Stimulated activated CD4-positive, alpha-beta T cell treated with anti-CD3 and anti-CD28 coated beads, Interleukin-1b, Interleukin-23, amount 100 ng/mL, for 1 hour (primary cell): ENCODE measurements at places on chromosomes 1 and 21.

GRCh38 chr21:33894736-33895288 is 20.8 kb downstream of the ATP5PO start:
- DNase-seq = peak; percentile 39

- no peak for DNase-seq
These were observed 71.3 kb downstream of the RPE65 start for GRCh38 chr1:68378296-68379084.

GRCh38 chr1:190963321-190963720 is 485.7 kb upstream of the BRINP3 start:
- DNase-seq = no peak

DNA sequence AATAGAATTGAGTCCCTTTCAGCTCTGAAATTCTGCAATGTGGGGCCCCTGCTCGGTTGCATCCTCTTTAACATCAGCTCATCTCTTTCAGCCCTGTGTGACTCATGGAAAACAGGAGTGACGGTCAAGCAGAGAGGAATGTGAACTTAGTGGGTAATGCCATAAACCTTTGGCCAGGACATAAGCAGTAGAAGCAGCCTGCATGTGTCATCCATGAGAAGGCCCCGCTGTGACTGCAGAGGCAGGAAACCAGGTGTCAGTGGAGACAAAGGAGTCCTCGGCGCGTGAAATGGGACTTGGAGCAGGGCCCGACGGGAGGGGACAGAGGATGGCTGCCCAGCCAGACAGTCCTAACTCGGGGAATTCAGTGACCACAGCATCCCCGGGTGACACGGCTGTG is 21.1 kb upstream of the EPHB2 start:
- DNase-seq = no peak

DNA sequence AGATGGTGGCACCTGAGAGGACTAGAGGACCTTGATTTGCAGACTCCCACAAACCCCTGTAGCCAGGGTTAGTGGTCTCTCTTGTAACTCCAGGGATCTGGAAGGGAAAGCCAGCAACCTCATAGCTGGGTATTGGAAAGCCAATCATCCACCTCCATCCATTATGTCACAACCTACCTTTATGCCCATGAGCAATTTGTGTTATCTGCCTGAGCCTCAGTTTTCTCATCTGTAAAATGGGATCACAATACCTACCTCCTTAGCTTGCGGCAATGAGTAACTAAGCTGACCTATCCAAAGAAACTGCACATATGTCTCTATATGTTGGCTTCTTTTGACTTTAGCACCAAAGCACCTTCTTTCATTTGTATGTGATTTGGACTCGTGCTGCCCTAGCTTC is 14.5 kb downstream of the DLGAP3 start:
- no peak for DNase-seq

- DNase-seq = no peak
These were observed 5.5 kb downstream of the RNF223 start for GRCh38 chr1:1068517-1069055.

GRCh38 chr1:95716097-95716496 is 482.1 kb downstream of the RWDD3 start:
- no peak for DNase-seq

GRCh38 chr1:25524568-25525360 is 18.6 kb upstream of the LDLRAP1 start:
- no peak for DNase-seq

DNA sequence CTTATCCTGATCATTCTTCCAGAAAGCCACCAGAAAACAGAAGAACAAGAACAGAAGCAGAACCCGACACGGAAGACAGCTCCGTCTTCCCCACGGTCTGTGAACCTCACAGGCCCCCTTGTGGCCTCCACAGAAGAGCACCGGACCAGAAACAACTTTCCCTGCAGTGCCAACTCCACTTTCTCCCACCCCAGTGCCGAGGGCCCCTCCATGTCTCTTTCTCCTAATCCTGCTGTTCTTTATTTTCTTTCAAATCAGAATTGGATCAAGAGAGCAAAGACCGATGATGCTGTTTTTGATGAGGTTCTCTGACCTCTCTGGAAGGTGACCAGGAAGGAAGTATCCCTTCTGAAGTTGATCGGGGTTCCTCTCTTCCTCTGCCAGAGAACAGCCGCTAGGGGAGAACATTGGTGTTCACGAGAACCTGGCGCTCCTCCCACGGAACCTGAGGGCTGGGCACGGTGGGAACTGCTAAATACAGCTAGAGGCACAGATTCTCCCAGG is 58.9 kb upstream of the CTTNBP2NL start:
- DNase-seq = no peak

DNA sequence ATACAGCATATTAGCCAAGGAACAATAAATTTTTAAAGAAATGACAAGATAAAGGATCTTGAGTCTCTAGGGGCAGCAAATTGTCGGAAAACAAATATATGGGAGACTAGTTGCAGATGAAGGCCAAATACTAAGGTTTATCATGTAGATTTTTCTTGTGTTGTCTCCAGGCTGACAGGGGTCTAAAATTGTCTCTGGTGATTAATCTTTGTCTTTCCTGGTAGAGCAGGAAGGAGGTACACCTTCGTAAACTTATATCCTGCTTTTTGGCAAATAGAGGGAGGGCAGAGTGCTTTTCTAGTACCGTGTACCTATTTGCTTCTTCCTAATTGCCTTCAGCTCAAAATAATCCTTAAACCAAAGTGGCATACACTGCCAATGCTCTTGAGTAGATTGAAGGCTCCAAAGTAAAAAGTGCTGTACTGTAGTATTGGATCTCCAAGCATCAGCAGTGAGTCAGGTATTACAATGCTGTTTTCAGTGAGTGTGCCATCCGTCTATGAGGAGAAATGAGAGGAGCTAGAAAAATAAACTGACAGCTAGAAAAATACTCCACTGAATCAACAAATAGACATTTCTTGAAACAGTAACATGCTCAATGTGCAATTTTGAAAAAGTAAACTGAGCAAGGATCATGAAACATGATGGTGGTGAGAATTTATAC is 1.8 kb upstream of the LEPR start:
- DNase-seq = no peak

- no peak for DNase-seq
These were observed 75.7 kb upstream of the PKN2 start for GRCh38 chr1:88608139-88608943.

- DNase-seq = no peak
These were observed 19.3 kb downstream of the TP73 start for GRCh38 chr1:3671371-3672180.

GRCh38 chr1:115091572-115091971 is 2.3 kb upstream of the TSPAN2 start:
- DNase-seq = no peak
